ENCODE measurements at places on chromosomes 12 and 14.

DNA sequence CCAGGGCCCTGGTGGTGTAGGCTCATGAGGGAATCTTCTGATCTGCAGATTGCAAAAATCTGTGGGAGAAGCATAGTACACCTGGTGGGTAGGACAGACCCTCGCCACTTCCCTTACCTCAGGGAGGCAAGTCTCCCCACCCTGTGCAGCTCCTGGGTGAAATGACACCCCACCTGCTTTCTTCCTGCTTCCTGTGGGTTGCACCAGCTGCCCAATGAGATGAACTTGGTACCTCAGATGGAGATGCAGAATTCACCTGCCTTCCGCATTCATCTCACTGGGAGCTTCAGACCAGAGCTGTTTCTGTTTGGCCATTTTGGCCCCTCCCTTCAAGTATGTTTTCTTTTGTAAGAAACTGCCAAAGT, 4.7 kb downstream of the CLEC2D start:
- peak; percentile 69 for DNase-seq

- DNase-seq = no peak
These were observed 7.9 kb downstream of the NTF3 start for GRCh38 chr12:5439788-5440300.

GRCh38 chr14:101501858-101502615, 59.3 kb upstream of the DIO3 start:
- no peak for DNase-seq

DNA sequence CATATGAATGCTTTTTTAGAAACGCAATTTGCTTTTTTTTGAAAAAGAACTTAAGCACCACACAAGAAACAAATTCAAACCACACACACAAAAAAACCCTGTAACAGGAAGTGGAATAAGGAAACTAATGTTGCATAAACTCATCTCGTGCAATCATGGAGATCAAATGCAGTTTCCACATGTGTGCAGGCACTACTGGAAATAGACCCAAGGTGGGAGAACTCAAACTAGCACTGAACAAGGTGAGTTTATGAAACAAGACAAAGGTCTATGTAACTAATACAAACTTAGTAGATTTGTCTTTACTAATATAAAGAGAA, 17.5 kb downstream of the NIN start:
- DNase-seq = no peak

DNA sequence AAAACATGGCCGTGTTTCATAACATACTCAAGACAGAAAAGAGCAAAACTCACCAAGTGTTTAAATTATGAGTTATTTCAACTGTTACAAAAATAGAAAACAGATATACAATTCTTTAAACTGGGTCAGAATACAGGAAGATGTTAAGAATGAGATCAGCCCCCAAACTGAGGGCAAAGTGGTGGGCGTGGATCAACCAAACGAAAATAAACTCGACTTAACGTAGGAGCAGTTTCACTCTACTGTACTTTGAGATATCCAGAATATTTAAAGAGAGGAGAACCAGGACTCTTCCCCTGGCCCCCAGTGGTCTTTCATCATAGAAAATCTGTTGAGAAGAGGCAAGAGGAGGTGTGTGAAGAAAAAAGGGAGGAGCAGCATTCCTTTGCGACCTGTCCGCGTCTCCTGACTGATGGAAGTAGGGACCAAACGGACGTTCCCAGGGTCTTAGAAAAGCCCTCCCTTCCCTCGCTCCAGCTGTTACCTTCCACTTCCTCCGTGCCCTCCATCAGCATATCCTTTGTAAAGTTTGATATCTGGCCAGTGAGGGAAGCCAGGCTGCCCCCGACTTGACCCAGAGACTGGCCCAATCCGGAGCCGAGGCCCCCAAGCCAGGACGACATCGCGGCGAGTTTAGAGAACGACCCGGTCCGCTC, 668 bp downstream of the TRIP11 start:
- DNase-seq = peak; percentile 22

DNA sequence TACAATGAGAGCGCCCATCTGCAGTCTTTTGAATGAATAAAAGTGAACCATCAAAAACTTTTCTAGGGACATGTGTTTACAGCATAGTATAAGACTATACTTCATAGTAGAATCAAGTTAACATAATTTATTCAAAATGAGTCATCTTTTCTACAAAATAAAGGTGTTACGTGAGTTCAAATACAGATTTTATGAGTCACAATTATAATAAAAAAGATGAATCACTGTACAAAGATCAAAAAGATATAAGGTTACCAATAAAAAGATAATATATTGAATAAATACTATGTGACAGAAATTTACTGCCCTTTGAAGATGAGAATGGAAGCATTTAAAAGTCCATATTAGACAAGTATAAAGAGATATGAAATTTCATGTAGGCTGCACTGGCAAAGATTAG, 2.8 kb downstream of the MBIP start:
- no peak for DNase-seq

DNA sequence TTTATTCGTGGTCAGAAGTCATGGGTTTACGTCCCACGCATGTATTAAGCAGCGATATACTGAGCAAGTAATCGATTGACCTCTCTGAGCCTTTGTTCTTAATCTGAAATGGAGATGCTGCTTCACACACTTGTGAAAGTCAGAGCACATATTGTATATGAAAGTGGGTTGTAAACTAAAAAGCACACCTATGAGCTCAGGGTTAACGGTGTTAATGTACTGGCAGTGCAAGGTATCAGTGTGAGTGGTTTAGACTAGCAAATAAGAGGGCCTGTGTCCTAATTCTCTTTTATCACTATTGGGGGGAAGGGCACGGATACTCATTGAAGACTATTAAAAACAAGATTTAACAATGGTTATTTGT, 676 bp downstream of the MRPL42 start:
- DNase-seq = no peak

- no peak for DNase-seq
These were observed 22.4 kb downstream of the FAM222A start for GRCh38 chr12:109735825-109736551.

- DNase-seq = no peak
These were observed 198.1 kb downstream of the ERC1 start for GRCh38 chr12:1189163-1189562.

DNA sequence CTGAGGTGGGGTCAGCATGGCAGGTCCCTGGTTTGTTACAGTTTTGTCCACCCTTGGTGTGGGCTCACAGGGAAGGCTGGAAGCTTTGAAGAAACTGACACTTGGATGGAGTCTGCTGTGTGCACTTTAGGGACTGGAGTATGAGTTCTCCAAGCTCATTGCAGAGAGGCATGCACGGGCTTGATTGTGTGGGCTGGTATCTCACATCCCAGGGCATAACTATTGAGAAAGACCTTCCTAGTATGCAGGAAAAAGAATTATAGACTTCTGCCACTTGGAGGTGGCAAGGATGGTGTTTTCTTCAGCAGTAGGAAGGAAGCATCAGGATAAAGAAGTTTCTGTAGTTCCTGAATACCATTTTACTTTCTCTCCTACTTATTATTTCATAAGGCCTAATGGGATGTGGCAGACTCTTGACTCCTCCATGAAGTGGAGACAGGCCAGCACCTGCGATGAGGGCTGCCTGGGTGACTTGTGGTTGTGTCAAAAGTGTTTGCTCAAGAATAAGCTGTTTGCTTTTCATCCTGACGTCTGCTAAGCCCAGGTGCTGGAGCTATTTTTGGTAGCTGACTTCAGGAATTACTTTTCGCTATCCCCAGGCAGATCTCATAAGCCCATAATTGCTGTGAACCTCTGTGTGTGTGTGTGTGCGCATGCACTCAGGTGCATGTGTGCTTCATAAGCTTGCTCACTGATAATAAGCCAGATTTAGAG, 125.8 kb downstream of the KTN1 start:
- DNase-seq = no peak

DNA sequence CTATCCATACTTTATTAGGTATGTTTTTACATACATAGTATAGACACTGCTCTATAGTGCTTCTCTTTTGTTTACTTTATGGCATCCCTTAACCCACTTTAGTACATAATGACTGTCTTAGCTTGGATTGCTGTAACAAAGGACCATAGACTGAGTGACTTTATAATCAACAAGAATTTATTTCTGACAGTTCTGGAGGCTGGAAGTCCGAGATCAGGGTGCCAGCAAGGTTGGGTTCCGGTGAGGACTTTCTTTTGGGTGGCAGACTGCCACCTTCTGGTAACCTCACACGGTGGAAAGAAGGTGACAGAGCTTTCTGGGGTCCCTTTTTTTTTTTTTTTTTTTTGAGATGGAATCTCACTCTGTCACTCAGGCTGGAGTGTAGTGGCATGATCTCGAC, 48.6 kb upstream of the PPM1H start:
- DNase-seq = no peak

DNA sequence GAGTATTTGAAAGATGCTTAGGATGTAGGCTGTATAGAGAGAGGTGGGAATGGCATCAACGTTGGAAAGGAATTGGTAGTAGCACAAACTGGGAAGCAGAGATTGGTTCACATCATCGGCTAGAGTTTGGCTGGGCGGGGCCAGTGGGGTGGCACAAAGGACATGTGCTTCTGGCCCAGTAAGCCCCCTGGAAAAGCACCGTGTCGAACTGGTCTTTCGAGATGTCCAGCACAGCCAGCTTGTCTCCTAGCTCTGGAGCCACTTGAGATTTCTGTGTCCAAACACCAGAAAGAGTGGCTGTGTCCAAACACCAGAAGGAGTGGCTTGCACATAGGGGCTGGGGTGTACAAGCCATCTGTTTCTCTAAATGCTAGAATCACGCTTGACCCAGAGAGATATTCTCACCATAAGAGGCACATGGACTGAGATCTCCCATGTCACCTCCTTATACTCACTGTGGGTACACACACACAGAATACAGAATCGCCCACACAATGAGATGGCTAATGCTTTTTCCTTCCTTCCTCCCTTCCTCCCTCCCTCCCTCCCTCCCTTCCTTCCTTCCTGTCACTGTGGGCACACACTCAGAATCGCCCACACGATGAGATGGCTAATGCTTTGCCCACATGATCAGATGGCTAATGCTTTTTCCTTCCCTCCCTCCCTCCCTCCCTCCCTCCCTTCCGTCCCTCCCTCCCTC, 41.8 kb upstream of the KCNK13 start:
- DNase-seq = no peak

- no peak for DNase-seq
These were observed 43.7 kb upstream of the TSPAN9 start for GRCh38 chr12:3033539-3033867.

All from stimulated activated naive CD8-positive, alpha-beta T cell treated with anti-CD3 and anti-CD28 coated beads, Interleukin-15, amount 100 ng/mL, for 72 hours (primary cell).